NCI-H226 (cell line): ENCODE measurements at places on chromosomes 6 and 20.
A peak's percentile ranks its signal among the peaks of the same experiment; 100 is the strongest.

- DNase-seq = no peak
Observed at GRCh38 chr6:43954311-43955131, 172.7 kb downstream of the MRPL14 start.

DNA sequence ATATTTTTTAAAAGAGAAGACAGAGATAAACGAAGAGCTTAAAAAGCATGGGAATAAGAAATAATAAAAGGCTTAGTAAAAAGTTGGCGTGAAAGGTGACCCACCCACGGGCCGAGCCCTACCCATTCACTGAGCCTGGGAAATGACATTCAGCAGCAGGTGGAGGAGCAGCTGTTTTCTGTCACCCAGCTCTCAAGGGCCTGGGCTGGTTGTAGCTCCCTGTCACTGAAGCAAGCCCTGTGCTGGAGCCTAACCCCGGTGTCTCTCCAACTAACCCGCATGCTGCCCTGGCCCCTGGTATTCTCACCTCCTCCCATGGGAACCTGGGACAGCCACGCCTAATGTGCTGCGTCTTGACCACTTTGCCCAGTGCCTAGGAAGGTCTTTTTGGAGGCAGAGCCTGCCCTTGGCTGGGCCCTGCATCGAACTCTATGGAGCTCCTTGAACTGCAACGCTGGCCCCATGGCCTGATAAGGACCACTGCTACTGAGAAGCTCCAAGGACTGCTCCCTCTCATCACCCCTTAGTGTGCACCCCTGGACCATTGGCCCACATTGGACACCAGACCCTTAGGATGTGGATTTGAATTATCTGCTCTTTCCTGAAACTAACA is 68.8 kb upstream of the IYD start:
- DNase-seq = no peak

GRCh38 chr20:46787991-46788762 is 78.7 kb downstream of the SLC2A10 start:
- no peak for DNase-seq

GRCh38 chr6:9335431-9335830 is 900.1 kb upstream of the SLC35B3 start:
- no peak for DNase-seq

DNA sequence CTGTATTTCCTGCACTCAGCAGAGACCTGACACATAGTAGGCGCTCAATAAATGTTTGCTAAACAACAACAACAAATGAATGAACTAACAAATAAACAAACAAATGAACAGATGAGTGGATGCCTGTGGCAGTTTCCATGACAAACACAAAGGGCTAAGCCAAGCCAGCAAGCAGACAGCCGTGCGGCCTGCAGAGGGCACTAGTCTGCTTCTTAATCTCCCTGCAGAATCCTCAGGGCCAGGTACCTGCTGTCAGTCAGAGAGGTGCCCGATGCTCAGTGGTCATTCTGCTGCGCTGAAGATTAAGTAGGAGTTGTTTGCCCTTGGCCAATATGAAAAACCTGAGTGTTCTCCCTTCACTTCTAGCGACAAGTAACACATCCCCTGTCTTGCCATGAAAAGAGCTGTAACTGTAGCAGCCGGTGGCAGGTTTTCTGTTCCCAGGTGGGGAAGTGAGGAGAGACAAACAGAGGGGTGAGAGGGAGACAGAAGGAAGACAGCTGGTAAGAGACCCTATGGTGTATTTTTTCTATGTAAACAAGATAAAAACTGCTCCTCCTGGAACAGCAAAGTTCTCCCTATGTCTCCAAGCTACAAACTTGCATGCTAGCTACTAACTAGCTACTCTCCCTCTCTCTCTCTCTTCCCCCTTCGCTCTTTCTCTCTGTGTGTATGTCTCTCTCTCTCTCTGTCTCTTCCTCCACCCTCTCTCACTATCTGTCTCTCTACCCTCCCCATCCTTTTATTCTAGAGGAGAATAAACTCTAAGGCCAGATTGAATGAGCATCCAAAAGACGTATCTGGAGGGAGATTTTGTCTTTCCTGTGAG is at the start of gene MC3R:
TSS of gene MC3R (plus strand) at position 779 of the 829 bp plus-strand sequence. CDS start 112 bp downstream, outside the sequence.
- peak; percentile 5 for DNase-seq

GRCh38 chr6:82073484-82073883 is 174.1 kb downstream of the IBTK start:
- DNase-seq = no peak

GRCh38 chr6:79632580-79632979 is 1.5 kb downstream of the SH3BGRL2 start:
- DNase-seq = no peak

GRCh38 chr20:37247547-37247946 is 14.1 kb downstream of the GHRH start:
- DNase-seq = no peak

DNA sequence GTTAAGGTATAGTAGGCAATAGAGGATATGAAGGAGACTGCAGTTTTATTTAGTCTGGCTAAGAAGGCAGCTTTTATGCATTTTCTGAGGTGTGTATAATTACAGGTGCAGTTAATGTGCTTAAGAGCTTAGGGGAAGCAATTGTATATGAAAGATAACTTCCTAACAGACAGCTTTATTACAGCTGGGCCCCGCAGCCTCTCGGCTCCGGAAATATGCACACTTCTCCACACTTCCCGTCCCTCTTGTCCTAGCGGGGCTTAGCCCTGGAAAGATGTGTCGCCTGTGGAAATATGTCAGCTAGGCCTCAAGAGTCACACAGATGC is 178.4 kb upstream of the ARID1B start:
- no peak for DNase-seq

GRCh38 chr6:11732036-11732631 is 46.5 kb downstream of the ADTRP start:
- no peak for DNase-seq

- DNase-seq = no peak
Observed at GRCh38 chr20:48149902-48150301, 364.6 kb upstream of the SULF2 start.

GRCh38 chr20:426566-426965 is 18.5 kb downstream of the RBCK1 start:
- DNase-seq = no peak

DNA sequence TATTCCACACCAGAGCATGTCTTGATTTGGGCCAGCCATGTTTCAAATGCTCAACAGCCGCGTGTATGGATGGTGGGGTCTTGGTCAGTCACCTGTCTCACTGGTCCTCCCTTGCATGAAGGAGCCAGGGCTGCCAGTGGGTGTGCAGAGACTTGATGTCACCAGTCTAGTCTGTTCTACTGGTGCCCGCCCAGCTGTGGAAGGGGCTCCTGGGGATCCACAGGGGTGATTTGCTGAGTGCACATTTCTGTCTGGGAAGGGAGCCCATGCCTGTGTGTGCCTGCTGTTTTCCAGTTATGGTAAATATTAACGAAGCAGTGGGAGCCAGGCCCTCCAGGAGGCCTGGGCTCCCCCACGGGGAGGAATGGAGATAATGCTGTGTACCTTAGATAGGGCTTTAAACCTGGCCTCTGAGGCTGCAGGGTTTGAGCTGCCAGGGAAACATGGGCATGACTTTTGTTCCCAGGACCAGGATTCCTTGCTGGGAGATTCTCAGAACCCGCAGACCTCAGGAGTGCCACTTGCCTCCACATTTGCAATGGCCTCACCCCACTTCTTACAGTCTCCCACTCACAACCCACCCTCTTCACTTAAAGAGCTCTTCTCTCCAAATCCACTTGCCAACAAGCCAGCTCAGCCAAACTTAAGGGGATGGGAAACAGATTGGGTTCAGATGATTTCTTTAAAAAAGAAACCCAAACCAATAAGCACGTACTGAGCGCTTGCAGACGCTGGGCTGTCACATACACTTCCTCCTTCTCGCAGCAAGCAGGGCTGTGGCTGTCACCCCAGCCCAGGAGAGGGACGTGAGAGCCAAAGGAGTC is 54.1 kb downstream of the VEGFA start:
- peak; percentile 28 for DNase-seq
